CD4-positive, alpha-beta T cell treated with Interleukin-6 at 100 ng/mL for 8 hours (primary cell): ENCODE measurements at places on chromosomes 5 and 9.

GRCh38 chr5:75043633-75044264 lies 8.6 kb downstream of the GCNT4 start:
- DNase-seq = no peak

DNA sequence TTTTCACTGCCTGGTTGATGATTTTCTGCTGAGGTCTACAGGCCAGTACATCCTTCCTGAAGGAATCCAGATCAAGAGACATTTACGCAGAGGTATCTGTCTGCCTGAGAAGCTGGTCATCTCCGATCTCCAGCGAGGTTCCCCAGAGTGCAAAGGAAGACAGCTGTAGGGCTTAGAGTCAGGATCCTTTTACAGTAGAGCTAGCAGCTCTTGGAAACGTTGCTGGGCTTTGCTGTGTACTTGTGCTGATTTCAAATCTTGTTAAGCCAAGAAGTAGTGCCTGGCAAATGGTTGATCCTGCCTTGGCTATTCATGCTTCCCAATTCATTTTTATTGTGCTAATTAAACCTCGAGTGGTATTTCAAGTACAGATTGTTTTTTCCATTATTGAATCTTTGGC lies 48.9 kb downstream of the NTRK2 start:
- no peak for DNase-seq

DNA sequence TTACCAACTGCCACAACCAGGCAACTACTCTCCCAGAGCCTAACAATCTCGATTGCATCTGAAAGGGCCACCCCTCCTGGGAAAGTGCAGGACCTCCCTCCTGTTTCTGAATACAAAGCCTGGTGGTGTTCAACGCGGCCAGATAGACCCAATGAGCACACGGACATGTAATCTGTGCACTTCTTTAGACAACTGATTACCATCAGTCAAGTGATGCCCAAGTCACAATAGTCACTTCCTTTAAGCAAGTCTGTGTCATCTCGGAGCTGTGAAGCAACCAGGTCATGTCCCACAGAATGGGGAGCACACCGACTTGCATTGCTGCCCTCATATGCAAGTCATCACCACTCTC lies 739 bp downstream of the C9orf72 start:
- peak; percentile 62 for DNase-seq

DNA sequence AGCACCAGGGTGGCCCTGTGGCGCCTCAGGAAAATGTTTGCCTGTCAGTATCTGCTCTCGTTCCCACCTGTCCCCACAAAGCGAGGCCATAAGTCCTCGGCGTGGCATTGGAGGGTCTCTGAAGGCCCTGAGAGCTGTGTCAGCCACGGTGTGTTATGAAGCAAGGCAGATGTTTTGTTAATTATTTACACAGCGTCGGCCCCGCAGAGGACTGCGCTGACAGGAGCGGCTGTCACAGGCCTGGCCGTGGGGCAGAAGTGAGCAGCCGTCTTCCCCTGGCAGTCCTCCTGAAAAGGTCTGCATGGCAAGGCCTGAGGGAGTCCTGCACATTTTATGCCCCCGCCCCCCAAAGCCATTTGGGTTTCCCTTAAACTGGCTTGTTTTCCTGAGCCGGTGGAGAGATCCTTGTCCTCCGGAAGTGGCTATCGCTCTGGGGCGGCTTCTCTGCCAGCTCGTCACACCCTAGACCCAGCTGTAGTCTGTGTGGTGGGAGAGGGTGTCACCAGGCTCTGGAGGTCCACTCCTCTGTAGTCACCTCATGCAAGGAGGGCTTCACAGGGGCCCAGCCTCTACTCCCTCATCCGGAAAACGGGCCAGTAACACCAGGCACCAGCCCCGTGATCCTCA lies 6.2 kb downstream of the NEK6 start:
- no peak for DNase-seq

DNA sequence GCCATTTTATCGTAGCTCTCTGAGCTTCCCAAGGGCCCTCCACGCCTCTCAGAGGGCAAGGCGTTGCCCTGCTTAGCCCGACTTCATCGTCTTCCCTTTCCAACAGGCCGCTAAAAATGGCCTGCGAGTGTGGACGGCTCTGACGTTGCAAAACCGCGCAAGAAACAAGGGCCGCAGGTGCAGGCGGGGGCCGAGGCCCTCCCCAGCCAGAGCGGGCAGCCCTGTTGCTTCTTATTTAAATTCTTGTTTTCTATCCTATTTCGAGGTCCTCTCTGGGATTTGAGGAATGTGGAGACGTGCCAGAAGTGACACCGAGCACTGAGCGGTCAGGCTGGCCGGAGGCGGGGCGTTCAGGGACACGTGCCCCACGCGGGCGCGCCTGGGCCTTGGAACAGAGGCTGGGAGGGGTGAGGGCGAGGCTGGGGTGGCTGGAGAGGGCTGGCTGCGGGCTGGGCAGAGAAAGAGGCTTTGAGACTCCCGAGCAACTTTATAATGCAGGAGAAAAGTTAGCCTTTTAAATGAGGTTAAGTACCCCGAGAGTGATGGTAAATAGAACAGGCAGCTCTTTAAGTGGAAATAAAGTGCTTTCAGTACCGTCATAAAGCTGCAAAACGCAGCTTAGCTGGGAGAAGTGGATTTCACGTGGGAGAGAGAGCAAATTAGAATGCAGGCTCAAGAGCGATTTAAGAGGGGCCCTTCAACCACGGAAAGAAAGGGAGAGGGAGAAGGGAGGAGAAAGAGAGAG lies 243.6 kb downstream of the AUH start:
- no peak for DNase-seq

- DNase-seq = no peak
These were observed 490.2 kb upstream of the RORB start for GRCh38 chr9:74006935-74007334.

GRCh38 chr5:108036482-108036881 lies 345.4 kb downstream of the FBXL17 start:
- no peak for DNase-seq

DNA sequence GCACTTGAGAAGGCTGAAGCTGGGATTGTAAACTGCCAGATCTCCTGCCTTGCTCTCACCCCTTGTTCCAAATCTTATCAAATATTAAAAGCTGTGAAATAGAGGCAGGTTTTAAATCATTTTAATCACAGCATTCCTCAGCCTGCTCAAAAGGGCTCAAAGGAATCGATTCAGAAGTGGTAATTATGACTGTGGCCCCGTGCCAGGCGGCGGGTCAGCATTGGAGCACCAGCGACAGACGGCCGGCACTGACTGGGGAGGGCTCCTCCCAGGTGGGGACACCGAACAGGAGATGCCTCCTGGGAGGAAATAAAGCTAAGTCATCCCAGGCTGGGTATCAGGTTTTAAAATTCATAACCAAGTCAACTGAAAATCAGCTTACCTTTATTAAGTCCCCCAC lies 66.7 kb downstream of the KCNIP1 start:
- no peak for DNase-seq

DNA sequence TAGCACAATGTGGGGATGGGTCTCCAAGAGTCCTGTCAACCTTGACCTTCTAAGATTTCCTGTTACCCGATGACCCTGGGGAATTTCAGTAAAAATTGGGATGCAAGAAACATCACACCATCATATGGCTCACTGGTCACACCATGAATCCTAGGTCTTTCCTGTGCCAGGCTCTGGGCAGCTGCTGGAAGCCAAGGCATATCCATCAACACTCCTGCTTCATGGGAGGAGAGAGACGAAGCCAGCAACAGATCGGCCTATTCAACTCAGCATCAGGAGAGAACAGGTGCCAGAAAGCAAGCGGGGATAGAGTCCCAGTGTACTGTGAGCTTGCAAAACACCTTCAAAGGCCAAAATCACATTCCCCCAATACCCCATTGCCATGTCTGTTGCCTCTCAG lies 6.5 kb upstream of the NEK6 start:
- DNase-seq = no peak

DNA sequence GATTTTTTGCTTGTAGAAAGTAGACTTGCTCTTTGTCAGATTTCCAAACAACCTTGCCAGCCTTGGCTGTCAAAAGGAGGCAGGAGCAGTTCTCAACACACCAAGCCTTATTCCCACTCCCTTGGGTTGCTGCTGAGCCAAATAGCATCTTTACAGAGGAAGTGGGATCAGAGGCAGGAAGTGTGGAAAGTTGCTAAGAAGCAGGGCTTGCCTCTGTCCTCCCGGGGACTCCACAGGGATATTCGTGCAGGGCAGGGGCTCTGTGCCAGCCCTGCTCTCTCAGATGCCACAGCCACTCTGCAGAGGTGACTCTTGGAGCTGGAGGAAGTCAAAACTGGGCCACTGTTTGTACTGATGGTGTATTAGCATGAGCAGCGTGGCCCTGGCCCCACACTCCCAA lies 24.3 kb downstream of the PTPDC1 start:
- no peak for DNase-seq

GRCh38 chr5:137114529-137114928 lies 384.6 kb downstream of the SPOCK1 start:
- no peak for DNase-seq

GRCh38 chr9:99221266-99221620 lies 499 bp downstream of the ALG2 start:
- DNase-seq = no peak

DNA sequence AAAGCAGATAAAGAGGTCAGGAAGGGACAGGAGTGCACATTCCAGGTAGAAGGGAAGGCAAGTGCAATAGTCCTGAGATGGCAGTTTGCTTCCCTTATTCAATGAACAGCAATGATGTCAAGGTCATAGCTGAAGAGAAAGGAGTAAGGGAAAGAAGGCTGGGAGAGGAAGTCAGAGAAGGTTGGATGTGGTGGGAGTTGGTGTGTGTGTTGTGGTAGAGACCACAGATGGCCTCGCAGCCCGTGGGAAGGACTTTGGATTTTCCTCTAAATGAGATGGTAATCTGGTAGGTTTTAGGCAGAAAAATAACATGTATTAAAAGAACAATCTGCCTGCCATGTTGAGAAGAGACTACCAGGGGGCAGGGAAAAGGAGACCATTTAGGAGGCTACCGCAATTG lies 25.1 kb upstream of the LPAR1 start:
- DNase-seq = no peak

GRCh38 chr9:113042884-113043657 lies 13.5 kb downstream of the ZFP37 start:
- no peak for DNase-seq

DNA sequence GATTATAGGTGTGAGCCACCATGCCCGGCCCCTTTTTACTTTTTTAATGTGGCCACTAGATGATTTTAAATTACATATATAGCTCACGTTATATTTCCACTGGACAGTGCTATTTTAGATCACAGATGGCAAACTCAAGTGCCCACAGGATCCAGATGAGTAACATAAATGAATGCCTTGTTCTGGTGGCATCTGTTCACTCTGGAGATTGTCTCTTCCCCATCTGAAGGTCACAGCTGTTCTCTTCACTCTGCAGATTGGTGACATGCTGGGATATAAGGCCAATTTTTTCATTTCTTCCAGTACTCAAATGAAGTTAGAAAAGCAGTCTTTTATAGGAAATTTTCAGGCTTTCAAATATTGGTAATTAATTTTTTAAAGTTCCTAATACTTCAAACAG lies 160.1 kb downstream of the DOCK8 start:
- no peak for DNase-seq

DNA sequence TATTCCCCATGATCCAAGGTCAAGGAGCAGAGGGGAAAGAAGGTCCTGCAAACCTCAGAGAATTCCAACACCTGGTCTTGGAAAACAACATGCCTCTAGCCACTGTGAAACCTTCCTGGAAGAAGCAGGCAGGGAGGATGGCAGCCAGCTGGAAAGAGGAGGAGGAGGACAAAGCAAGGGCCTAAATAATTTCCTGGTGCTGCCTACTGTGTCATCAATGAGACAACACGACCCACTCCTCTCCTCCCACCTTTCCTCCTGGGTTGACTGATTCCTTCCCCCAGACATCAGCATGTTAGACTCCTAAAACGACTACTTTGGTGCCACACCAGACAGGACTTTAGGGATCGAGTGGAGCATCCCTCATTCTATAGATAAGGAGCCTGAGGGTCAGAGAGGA lies 78.8 kb downstream of the KLHL3 start:
- no peak for DNase-seq

DNA sequence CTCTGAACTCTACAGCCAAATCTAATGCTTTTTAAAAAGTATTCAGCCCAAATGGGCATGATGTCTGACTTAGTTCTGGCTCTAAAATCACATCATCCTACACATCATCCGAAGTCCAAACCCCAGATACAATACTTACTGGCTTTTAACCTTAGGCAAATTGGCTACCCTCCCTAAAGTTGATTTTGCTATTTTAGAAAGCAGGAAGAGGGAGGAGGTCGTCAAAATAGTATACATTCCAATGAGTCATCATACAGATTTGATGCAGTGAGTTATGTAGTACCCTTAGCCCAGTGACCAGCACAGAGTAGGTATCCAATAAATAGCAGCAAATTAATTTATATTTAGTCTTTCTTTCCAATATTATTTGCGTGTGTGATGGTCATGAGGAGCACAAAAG lies 582.0 kb upstream of the TUSC1 start:
- DNase-seq = no peak

DNA sequence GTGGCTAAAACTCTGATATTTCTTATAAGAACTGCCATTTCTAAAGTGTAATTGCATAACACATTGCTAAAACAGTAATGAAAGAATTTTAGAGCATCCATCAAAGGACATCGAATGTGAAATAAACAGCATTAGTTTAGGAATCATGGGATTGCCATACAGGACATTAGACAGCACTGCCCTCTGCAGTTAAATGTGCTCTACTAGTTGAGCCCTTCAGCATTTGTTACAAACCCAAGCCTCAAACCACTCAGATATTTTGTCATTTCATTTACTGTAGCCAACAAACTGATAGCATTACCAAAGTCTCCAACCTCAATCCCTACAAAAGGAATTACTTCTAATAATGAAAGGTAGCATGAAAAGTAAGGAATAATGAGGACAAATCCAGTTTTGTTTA lies 116.8 kb upstream of the COX7C start:
- no peak for DNase-seq

GRCh38 chr5:93589829-93590215 lies 6.8 kb downstream of the NR2F1 start:
- DNase-seq = no peak

- DNase-seq = no peak
These were observed 57.5 kb upstream of the HAND1 start for GRCh38 chr5:154535535-154535934.

GRCh38 chr9:114690308-114690707 lies 8.3 kb upstream of the TEX48 start:
- DNase-seq = no peak

DNA sequence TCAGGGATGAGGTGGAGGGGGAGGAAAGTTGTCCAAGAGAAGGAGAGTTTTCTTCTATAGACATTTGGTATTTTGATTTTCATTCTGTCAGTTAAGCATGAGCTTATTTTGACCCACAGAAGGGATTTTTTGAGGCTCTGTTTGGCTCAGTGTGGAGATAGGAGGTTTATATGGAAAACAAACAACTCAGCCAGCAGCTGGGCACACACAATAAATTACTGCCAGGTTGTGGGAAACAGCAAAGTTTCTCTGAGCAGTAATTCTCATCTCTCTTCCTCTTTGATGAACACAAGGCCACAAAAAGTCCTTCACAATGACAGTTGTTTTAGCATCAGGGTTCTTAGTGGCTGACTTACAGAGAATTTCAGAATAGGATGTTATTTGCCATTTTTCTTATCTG lies 486.1 kb downstream of the KDM4C start:
- no peak for DNase-seq

GRCh38 chr5:135831439-135831838 lies 3.0 kb upstream of the SLC25A48 start:
- no peak for DNase-seq

- no peak for DNase-seq
These were observed 212.4 kb downstream of the GNA14 start for GRCh38 chr9:77435688-77436087.
